ENCODE measurements at places on chromosomes 4 and X.

- no peak for DNase-seq
Measured at GRCh38 chr4:165369522-165369921, 9.3 kb upstream of the CPE start.

GRCh38 chr4:146142768-146143167 is 32.8 kb upstream of the LSM6 start:
- DNase-seq: no peak

GRCh38 chrX:110123331-110123782 is 120.4 kb downstream of the TMEM164 start:
- no peak for DNase-seq

DNA sequence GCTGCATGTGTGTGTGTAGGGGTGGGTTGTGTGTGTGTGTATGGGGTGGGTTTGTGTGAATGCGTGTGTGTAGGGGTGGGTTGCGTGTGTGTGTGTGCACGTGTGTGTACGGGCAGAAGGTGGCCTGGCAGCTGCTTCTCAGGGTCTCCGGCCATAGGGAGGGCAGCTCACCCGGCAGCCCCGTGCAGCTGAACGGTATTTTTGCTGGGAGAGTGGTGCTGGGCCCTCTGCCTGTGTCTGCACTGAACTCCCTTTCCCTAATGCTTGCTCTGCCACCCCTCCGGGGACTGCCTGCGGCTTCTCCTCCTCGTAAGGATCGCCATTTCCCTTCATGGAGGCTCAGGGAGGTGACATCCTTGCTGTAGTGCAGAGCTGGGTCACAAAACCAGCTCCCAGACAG is 30.2 kb downstream of the WFS1 start:
- DNase-seq: no peak

GRCh38 chrX:154714925-154715324 is 36.0 kb downstream of the GAB3 start:
- peak; percentile 3 for DNase-seq

- no peak for DNase-seq
Measured at GRCh38 chr4:184782731-184783373, 42.9 kb downstream of the ACSL1 start.

DNA sequence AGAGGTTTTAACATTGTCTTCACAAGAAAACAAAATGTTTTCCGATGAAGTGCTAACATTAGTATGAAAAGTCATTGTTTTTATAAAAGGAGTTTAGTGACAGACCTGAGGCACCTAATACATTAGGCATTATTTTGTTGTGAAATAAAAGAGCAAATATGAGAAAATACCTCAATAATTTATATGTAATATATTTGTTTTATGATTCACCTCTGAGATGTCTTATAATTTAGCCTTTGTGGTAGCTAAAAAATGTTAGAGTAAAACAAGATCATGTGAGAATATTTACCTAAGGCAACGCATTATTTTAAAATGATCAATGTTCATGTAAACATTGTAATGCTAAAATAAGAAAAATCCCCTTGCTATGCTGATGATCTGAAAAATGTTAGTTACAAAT is 100.9 kb upstream of the WDFY3 start:
- DNase-seq: no peak
